ENCODE measurements at places on chromosomes 7 and 10. TPM values are rescaled to one million over a fixed set of nuclear protein-coding genes. Genes with fewer than 3 reads are reported as not detected.

GRCh38 chr7:102942181-102942866, 29.5 kb downstream of the LRRC17 start:
- no peak for DNase-seq
- no peaks in the 10 kb centered on the region for H3K36me3 ChIP-seq
- no peak overlapping the region for H3K4me3 ChIP-seq

DNA sequence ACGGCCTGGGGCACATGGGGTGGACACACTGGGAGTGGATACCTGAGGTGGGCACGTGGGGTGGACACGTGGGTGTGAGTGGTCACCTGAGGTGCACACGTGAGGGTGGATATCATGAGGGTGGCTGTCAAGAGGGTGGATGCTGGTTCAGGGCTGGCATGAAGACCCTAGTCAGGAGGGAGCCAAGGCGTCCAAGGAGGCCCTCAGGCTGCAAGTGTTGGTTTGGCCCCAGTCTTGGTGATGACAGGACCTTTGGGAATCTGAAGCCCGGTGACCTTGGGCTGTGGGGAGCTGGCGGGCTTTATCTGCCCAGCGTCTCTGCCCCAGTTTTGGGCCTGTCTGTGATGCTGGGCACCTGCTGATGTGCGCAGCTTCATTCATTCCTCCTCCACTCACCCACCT, 24.9 kb upstream of the PFKFB3 start:
- H3K4me3 ChIP-seq, result no peak overlapping the region
- H3K27me3 ChIP-seq, result no peaks in the 10 kb centered on the region
- H3K36me3 ChIP-seq, result no peaks in the 10 kb centered on the region

GRCh38 chr7:50640779-50641178, 75.6 kb upstream of the DDC start:
- no peaks in the 10 kb centered on the region for H3K4me1 ChIP-seq
- no peak overlapping the region for H3K27ac ChIP-seq
- H3K27me3 ChIP-seq, result no peaks in the 10 kb centered on the region
- no peak for DNase-seq
- H3K4me3 ChIP-seq, result no peak overlapping the region

- H3K36me3 ChIP-seq, result no peaks in the 10 kb centered on the region
- no peaks in the 10 kb centered on the region for H3K27me3 ChIP-seq
- H3K4me3 ChIP-seq, result no peak overlapping the region
- peak; percentile 47 for DNase-seq
Observed at GRCh38 chr7:90726623-90727022, 130.5 kb downstream of the CDK14 start.

DNA sequence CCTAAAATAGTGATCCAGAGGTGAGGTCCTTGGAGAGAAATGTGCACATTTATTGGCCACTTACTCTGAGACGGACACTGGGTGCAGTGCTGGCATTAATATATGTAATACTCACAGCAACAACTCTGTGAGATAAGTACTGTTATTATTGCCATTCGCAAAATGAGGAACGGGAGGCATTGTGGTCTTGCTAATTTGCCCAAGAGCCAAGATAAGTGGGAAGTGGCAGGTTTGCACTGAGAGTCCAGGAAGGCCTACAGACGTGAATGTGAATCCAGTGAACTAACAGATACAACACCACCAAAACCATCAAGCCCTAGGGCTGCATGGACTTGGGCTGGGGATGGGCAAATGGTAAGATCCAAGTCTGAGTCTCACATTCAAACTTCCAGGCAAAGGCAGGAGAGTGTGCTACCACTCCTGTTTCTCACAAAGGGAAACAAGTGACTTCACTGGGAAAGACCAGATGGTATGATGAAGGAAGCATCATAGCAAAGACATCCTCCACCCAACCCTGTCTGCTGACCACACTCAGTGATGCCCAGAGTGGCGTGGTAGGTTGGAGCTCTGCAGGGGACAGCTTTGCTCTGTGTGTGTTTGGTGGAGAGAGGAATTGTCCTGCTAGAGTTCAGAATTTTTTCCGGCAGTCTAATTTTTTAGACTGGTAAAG, 19.2 kb downstream of the TMEM273 start:
- H3K4me1 ChIP-seq, result no peaks in the 10 kb centered on the region
- no peak overlapping the region for H3K4me3 ChIP-seq

DNA sequence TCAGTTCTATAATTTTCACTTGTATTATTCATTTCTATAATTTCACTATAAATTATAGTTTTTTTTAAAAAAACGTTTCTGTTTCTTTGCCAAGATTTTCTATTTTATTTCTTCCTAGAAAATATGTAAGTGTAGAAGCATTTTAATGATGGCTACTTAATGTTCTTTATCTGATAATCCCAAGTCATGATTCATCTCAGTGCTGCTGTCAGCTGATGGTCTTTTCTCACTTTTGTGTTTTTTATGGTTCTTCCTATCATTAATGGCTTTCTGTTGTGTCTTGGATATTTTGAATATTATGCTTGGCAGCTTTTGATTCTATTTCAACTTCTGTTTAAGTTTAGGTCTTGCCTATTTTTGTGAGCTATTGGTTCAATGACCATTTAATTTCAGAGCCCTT, 268.6 kb downstream of the BAMBI start:
- H3K36me3 ChIP-seq, result no peaks in the 10 kb centered on the region
- peaks cover 19% of the 10 kb centered on the region for H3K4me1 ChIP-seq

DNA sequence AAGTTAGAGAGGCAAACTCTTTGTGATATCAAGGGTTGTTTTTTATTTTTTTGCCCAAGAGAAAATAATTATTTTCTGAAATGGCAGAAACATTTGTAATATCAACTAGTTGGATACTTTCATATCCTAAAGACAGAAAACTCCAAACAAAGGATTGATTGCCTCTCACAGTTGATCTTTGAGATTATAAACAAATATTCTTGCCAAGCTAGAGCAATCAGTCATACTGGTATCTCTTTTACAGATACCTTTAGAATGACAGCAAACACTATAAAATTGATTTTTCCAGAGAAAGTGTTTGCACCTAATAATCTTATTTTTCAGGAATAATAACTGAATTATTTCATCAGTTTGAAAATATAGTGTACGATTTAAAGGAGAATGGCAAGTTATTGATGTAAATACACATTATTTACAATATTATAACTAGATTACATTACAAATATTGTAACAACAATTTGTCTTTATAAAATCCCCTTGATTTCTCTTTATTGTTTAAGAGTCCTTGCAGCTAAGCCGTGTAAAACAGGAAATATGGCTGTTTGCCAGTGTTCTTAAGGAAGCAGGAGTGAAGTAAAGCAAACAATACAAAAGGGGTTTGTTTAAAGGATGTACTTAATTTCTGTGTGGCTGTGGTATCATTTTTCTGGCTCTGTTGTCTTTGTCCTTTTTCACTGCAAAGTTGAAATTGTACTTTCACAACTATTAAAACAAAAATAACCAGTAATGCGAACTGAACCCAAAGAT, 58.4 kb downstream of the MAPK8 start:
- peaks cover 18% of the 10 kb centered on the region for H3K27me3 ChIP-seq
- H3K27ac ChIP-seq, result peak overlapping the region; percentile 46
- no peaks in the 10 kb centered on the region for H3K36me3 ChIP-seq
- H3K4me3 ChIP-seq, result peak overlapping the region; percentile 8
- peaks cover 27% of the 10 kb centered on the region for H3K4me1 ChIP-seq

GRCh38 chr7:142762104-142762503, 8.7 kb upstream of the PRSS2 start:
- H3K27me3 ChIP-seq, result peaks cover 68% of the 10 kb centered on the region
- no peak overlapping the region for H3K4me3 ChIP-seq
- H3K27ac ChIP-seq, result no peak overlapping the region
- no peak for DNase-seq

DNA sequence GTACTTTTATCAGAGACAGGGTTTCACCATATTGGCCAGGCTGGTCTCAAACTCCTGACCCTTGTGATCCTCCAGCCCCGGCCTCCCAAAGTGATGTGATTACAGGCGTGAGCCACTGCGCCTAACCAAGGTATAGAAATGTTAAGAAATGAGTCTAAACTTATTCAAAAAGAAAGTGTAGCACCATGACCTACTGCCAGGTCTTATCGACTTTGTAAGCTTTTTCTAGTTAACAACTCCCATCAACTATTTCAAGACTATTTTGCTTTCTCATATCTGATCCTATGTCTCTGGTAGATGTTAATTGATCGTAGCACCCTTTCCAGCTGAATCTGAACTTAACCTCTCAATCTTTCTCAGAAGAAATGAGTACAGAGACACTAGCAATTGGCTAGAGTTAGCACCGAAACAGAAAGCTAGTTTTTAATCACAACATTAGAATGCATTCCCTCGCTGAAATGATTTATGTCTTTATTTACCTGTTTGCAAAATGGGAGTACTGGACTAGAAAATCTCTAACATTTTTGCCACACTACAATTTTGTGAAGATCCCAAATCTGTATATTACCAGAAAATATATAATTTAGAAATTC, 114.0 kb upstream of the HGF start:
- H3K4me3 ChIP-seq, result no peak overlapping the region
- H3K27me3 ChIP-seq, result no peaks in the 10 kb centered on the region
- no peak for DNase-seq
- no peak overlapping the region for H3K27ac ChIP-seq

DNA sequence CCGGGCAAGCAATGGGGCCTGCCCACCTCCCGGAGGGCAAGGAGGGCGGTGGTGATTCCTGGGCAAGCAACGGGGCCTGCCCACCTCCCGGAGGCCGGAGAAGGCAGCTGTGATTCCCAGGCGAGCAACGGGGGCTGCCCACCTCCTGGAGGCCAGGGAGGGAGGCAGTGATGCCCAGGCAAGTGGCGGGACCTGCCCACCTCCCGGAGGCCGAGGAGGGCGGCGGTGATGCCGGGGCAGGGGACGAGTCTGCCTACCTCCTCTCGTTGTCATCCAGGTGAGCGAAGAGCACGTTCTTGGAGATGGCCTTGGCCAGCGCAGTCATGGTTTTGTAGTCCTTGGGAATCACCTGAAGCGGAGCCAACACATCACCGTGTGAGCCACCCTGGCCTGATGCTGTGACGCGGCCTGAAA, 49.5 kb upstream of the DNAAF5 start:
- no peak for DNase-seq
- H3K27ac ChIP-seq, result no peak overlapping the region
- H3K27me3 ChIP-seq, result no peaks in the 10 kb centered on the region
- H3K36me3 ChIP-seq, result no peaks in the 10 kb centered on the region
- H3K4me1 ChIP-seq, result no peaks in the 10 kb centered on the region
- H3K4me3 ChIP-seq, result no peak overlapping the region

DNA sequence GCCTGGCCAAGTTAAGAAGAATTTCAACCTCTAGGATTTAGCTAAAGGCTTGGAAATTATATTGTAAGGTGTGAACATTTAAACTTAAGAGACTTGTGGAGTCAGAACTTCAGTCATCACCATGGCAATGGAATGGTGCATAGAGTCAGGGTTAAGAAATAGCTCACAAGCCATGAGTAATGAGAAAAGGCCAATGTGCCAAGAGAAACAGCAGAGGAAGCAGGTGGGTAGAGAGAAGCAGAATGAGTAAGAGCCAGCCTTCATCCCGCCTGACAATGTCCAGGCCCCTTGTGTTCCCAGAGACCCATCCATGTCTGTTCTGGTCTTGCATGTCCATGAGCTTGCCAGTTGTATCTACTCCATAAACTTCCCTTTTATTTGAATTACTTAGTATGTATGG, 62.6 kb upstream of the TBX20 start:
- no peak for DNase-seq
- H3K27me3 ChIP-seq, result peaks cover 14% of the 10 kb centered on the region
- H3K27ac ChIP-seq, result no peak overlapping the region
- no peak overlapping the region for H3K4me3 ChIP-seq

- no peak overlapping the region for H3K4me3 ChIP-seq
- no peaks in the 10 kb centered on the region for H3K36me3 ChIP-seq
- no peaks in the 10 kb centered on the region for H3K27me3 ChIP-seq
- no peak overlapping the region for H3K27ac ChIP-seq
Observed at GRCh38 chr10:71933651-71934050, 30.5 kb upstream of the CHST3 start.

VPS37D gene
- total RNA-seq, result 7.7 TPM

HYCC1 gene
- 15.0 TPM for total RNA-seq

HOXA7 gene
- 2.6 TPM for total RNA-seq

FAM25C gene
- total RNA-seq, result not detected

TSPAN15 gene
- total RNA-seq, result 186 TPM

UNCX gene
- not detected for total RNA-seq

RADIL gene
- total RNA-seq, result 9.3 TPM

FGFR2 gene
- 0.17 TPM for total RNA-seq

BAMBI gene
- 10.7 TPM for total RNA-seq

Data from PC-3 (cell line).